CD4-positive, alpha-beta T cell treated with Interleukin-2 at 100 ng/mL for 4 hours (primary cell): ENCODE measurements at places on chromosomes 12 and 14.

DNA sequence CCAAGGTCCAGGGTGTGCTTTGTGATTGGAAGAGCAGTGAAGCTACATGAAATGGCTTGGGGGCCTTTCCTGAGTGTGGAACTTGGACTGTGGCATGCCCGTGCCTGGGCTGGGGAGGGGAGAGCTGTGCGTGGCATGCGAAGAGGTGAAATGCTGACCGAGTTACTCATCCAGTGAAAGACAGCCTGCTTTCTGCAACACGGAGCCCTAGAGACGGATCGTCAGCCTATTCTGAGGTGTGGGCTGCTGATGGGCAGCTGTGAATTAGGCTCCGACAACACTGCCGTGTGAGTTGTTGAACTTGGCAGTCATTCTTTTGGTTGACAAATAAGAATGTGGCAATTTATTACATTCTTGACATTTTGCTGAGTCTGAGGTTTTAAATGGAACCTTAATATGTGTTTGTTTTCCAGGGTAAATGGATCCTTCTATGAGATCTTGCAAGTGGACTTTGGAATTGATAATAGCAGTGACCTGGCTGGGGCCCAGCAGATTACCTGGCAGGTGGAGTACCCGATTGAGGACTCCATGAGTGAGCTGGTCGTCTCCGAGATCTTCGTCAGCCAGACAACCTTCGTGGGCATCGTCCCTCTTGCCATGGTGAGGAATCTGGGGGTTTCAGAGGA lies 453.9 kb downstream of the AACS start:
- no peak for DNase-seq

- DNase-seq = no peak
Observed at GRCh38 chr14:91273885-91274273, 29.4 kb upstream of the GPR68 start.

- no peak for DNase-seq
Observed at GRCh38 chr14:63647696-63648410, 6.2 kb upstream of the WDR89 start.

GRCh38 chr12:121947981-121948380 lies 29.6 kb downstream of the CFAP251 start:
- no peak for DNase-seq

DNA sequence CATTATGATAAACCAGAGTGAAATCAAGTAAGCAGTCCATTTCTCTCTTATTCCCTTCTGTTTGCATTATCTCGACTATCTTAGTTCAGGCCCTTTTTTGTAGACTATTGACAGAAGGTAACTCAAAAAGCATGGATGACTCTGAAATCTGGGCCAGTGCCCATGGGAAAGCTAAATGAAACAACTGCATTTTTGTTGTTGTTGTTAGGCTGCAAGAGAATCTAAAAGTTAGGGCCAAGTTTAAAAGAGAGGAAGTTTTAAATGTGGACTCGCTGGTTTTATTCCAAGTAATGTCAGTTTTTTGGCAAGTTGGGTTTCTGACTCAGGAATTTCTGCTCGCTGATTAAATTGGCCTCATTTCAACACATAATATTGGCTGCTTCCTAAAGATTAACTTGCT lies 201.1 kb downstream of the PIK3C2G start:
- DNase-seq = no peak

DNA sequence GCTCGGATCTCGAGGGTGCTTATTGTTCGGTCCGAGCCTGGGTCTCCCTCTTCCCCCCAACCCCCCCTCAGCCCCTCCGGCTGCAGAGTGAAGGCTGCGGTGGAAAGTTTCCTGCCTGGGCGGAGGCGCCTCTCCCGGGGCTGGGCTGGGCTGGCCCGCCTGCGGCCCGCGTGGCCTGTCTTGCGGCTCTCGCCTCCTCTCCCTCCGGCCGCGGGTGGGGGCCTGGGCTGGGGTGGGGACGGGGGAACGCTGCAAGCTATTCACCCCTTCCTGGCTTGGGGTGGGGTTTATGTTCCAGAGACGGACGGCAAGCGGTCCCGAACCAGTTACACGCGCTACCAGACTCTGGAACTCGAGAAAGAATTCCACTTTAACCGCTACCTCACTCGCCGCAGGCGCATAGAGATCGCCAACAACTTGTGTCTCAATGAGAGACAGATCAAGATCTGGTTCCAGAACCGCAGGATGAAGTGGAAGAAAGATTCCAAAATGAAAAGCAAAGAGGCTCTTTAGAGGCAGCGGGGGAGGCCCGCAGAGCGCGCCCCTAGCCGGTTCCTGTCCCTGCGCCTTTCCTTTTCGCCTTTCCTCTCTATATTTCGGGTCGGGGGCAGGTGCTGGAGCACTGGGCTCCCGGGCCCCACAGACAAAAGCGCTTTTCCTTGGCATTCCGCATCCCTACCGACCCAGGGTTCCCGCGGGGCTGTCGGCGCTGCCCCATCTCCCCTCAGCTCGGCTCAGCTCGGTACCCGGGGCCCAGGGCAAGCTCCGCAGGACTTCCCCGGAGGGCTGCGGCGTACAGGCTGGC lies 1.3 kb downstream of the HOXC5 start:
- no peak for DNase-seq

DNA sequence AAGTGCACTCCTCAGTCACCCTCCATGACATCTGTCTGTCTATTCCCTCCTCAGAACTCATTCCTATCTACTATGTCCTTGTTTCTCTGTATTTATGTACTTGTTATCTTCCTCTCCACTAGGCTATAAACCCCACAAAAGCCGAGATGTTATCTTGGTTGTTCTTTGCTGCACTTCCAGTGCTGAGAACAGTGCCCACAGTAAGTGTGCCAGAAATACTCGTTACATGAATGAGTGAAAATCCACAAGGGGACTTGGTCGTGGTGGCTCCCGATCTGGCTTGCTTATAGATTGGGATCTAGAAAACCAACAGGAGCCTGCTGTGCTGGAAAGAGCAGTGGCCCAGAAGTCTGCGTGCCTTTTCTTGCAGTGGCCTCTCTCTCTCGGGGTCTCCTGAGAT lies 111.9 kb upstream of the PRMT8 start:
- DNase-seq = no peak

GRCh38 chr14:69354383-69355153 lies 43.5 kb downstream of the ERH start:
- peak; percentile 67 for DNase-seq

DNA sequence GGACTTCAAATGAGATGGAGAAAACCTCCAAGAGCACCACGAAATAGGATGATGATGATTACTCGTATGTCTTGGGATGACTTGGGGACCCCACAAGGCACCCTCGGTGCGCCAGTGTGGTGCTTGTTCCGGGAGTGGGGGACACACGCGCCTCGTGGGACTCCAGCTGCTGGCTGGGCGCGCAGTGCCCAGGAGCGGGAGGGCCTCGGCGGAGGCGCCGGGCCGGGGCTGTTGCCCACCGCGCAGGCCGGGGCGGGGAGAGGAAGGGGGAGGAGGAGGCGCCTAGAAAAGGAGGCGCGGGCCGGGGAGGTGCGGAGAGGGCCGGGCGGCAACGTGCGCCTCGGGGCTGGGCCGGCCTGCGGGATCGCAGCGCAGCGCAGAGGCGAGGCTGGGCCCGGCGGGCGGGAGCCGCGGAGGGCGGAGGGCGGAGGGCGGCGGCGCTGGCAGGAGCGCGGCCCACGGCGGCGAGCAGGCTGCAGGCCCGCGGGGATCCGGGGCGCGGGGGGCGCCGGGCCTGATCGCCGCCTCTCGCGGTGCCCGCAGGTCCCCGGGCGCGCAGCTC lies at the start of gene RFLNA:
TSS of gene RFLNA (plus strand) at position 314 of the 562 bp plus-strand sequence. CDS start 337 bp downstream, outside the sequence.
- no peak for DNase-seq
